ENCODE measurements at places on chromosomes 3 and 15.

DNA sequence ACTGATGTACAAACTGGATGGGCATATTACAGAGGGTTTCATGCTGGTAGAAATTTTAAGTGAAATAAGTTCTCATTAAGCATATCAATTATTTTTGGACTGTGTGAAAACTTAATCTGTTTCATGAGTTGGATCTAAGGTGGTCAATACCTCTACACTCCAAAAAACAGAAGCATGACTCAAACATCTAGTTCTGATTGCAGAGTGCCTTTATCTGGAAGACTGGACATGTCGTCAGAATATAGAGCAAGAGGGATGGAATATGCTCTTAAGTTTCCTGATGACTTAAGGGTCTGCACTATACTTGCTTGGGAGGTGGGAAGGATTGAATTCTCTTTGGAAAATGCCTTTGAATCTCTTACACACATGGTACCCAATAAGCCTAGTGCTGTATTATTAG, 138.3 kb downstream of the LPP start:
- DNase-seq, result no peak

- no peak for DNase-seq
Measured at GRCh38 chr3:44939581-44940036, 36.4 kb downstream of the ZDHHC3 start.

GRCh38 chr3:167983583-167983982, 112.1 kb downstream of the GOLIM4 start:
- DNase-seq, result no peak

GRCh38 chr3:42660898-42661297, 7.4 kb downstream of the ZBTB47 start:
- no peak for DNase-seq

DNA sequence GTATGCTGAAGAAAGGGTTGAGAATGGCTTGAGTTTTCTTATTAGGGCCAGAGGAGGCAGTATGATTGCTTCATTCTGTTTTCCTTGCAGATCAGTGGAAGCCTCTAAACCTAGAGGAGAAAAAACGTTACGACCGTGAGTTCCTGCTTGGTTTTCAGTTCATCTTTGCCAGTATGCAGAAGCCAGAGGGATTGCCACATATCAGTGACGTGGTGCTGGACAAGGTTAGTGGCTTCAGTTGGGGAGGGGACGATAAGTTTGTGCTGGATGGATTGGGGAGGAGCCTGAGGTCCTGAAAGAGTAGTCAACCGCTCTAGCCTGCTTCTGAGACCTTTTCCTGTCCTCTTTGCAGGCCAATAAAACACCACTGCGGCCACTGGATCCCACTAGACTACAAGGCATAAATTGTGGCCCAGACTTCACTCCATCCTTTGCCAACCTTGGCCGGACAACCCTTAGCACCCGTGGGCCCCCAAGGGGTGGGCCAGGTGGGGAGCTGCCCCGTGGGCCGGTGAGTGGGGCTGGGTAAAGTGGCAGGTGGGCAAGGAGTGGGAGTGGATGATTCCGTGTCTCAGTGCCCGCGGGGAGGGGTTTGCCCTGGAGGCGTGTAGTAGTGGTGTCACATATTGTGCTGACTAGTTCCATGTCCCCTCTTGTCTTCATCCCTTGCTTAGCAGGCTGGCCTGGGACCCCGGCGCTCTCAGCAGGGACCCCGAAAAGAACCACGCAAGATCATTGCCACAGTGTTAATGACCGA, 8.5 kb downstream of the EIF4G1 start:
- DNase-seq, result no peak

DNA sequence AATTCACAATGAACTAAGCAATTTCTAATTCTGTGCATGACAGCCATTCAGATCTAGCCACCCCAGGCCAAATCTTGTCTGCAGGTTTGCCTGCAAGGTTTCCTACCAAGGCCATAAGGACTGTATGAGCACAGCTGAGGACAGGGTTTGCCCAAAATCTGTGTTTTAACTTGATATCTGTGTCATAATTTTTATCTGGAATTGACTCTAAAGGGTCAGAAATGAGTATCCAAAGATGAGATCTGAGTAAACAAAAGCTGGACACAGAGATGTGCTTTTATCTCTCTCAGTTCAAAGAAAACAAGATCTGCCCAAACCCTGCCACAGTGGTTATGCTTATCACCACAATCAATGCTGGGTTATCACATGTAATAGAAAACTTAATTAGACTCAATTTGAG, 154.6 kb upstream of the COL8A1 start:
- DNase-seq, result no peak

GRCh38 chr3:28667646-28668621, 319.3 kb upstream of the AZI2 start:
- peak; percentile 48 for DNase-seq

All from stimulated activated CD4-positive, alpha-beta T cell treated with anti-CD3 and anti-CD28 coated beads, Interleukin-4, amount 100 ng/mL, for 24 hours (primary cell).